H7 (cell line): ENCODE measurements at places on chromosomes 12 and 14.

- no peak for DNase-seq
Measured at GRCh38 chr14:89458713-89459420, 41.8 kb upstream of the FOXN3 start.

GRCh38 chr12:60259225-60259624 lies 663.4 kb downstream of the SLC16A7 start:
- no peak for DNase-seq

GRCh38 chr12:124685689-124686369 lies 118.4 kb upstream of the NCOR2 start:
- no peak for DNase-seq

DNA sequence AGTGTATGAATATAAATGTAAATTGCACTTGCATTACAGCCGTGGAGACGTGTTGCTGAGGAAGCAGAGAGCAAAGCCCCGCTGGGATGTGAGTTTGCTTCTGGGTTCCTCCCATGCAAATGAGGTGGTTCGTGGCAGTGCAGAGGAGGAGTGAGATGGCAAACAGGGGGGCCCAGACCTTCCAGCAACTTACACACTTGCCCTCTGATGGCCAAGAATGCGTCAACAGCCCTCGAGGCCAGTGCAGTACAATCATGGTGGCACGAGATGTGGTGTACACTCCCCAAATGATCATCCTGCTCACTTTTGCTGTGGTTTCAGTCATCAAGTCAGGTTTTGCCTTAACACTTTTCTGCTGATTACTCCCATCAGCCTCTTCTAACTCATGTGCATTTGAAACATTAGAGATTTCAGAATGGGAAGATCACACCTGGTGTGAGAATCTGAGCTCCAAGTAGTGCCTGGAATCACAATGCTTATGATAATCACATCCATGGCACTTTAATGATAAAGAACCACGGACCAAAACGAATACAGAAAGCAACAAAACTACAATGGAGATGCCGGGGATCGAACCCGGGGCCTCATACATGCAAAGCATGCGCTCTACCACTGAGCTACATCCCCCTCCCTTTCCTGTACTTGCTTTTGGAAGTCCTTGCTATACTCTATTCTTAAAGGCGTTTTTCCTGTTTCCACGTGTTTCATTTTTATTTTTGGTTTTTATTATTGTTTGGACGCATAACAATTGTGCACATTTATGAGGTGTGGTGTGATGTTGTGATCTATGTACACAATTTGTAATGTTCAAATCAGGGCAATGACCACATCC lies 7.0 kb upstream of the UBC start:
- peak; percentile 65 for DNase-seq

DNA sequence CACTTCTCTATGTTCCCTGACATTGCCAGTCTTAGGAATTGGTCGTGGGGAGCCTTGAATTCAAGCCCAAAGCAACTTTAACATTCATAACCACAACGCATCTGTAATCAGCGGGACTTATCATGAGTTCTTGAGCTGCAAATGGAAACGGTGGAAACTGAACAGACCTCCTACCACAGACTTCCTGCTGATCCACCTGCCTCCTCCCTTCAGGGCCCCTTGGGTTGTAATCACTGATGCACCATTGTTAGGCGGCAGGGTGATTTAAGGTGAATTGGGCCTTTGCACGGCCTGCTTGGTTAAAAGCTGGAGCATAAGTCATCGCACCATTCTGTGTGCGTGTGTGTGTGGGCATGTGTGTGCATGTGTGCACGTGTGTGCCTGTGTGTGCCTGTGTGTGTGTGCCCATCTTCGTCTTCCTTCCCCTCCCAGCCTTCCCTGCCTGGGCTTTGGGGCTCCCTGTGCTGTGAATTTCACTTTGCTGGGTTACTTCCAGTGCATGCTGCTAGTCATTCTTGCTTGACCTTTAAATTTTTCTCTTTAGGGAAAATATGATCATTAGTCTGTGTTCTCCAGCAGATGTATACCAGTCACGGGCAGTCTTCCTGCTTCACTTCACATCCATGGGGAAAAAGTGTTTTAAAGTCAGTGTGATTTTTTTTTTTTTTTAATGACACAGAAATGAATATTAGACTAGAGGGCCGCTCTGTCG lies 29.1 kb downstream of the CHST11 start:
- no peak for DNase-seq

- DNase-seq, result no peak
Measured at GRCh38 chr14:59787045-59787674, 83.4 kb downstream of the RTN1 start.

DNA sequence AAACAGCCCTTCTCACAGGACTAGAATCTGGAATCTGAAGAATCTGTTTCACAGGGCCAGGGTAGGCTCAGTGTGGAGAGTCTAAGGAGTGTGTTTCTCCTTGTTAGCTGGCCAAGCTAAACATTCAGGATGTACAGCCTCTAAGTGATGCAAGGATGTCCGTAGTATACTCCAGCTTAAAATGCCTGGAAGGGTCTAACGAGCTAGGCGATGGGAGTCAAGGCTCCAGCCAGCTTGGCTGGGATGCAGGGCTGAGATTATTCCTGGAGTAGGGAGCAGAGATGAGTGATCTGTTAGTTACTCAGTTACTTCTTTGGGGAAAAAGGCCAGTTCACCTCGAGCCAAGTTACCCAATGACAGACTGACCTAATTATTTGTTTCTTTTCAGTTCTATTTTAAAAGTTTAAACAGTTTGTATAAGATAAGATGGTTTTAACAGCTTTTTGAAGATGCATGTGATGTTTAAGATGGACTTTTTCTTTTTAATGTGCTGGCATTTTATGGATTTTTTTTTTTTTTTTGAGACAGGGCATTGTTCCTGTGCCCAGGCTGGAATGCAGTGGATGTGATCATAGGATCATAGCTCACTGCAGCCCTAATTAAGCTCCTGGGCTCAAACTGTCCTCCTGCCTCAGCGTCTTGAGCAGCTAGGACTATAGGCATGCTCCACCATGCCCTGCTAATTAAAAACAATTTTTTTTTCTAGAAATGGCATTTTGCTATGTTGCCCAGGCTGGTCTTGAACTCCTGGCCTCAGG lies 41.1 kb downstream of the SYNE2 start:
- no peak for DNase-seq

GRCh38 chr14:26808407-26808806 lies 210.6 kb upstream of the NOVA1 start:
- no peak for DNase-seq

- DNase-seq, result no peak
Measured at GRCh38 chr12:67414011-67414715, 145.0 kb downstream of the CAND1 start.

GRCh38 chr14:66939409-66939808 lies 249.8 kb upstream of the GARIN2 start:
- DNase-seq, result no peak

- DNase-seq, result no peak
Measured at GRCh38 chr14:61120576-61120975, 139.5 kb downstream of the SLC38A6 start.

GRCh38 chr12:104049903-104050356 lies at the start of gene GLT8D2:
Gene GLT8D2, minus strand, starts transcription at chr12:104050187. Its CDS starts 30,539 bp downstream, at chr12:104019648.
- DNase-seq, result peak; percentile 58

- DNase-seq, result no peak
Measured at GRCh38 chr14:102504328-102504999, 5.1 kb downstream of the ANKRD9 start.

DNA sequence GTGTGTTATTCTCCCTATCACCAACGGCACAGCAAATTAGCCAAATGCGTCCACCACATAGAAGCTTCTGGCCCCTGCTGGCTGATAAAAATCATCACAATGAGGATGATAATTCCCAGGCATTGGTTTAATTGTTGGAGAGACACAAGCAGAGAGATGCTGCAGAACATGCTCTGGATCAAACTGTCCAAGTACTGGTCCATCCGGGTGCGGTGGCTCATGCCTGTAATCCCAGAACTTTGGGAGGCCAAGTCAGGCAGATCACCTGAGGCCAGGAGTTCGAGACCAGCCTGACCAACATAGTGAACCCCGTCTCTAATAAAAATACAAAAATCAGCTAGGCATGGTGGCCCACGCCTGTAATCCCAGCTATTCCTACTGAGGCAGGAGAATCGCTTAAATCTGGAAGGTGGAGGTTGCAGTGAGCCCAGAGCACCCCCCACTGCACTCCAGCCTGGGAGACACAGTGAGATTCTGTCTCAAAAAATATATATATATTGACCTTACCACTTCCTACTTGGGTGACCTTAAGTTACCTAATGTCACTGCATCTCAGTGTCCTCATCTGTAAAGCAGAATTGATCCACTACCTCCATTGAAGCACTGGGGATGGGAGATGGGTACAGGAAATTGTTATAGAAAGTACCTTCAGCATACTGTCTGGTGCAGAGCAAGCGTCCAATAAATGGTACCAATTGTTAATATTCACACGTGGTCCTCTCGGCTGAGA lies 83.7 kb upstream of the EGLN3 start:
- no peak for DNase-seq
